ENCODE measurements at places on chromosomes 16 and 17.

GRCh38 chr17:41537990-41538389 is 9.9 kb upstream of the KRT19 start:
- no peak for DNase-seq

- no peak for DNase-seq
These were observed 72.1 kb upstream of the ARL4D start for GRCh38 chr17:43326490-43327275.

DNA sequence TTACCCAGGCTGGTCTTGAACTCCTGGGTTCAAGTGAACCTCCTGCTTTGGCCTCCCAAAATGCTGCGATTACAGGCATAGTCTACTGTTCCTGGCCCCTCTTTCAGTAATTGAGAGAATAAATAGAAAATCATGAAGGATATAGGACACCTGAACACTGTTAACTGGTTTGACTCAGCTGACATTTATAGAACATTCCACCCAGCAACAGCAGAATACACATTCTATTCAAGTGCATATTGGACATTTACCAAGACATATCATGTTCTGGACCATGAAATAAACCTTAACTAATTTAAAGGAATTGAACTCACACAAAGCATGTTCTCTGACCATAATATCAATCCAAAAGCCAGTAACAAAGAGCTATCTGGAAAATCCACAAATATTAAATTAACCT is 19.8 kb upstream of the BAIAP2 start:
- DNase-seq, result no peak

DNA sequence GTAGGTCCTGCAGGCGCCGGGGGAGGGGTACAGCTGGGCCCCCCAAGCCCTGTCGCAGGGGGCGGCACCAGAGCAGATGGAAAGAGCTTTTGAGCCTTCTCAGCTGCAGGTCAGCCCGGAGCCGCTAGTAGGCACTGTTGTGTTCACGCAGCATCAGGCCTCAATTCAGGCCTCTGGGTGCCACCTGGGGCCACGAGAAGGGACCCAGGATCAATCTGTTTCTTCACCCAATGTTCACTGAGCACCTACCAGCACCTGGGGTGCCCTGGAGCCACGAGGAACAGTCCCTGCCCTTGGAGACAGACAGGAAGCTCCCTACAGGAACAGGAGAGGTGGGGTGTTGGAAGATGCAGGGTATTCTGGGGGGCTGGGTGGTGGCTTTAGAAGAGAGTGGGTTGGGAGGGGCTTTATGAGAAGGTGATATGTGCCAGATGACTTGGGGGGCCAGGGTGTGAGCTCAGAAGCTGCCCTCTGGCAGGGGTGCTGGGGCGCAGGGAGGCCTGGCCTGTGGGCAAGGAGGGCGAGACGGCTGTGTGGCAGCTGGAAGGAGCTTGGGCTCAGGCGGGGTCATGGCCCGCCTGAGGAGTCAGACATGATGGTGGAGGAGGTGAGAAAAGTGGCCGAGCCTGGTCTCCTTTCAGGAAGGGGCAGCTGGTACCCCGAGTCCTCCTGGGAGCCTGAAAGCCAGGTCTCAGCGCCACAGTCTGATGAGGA is 121.9 kb upstream of the GSE1 start:
- no peak for DNase-seq

DNA sequence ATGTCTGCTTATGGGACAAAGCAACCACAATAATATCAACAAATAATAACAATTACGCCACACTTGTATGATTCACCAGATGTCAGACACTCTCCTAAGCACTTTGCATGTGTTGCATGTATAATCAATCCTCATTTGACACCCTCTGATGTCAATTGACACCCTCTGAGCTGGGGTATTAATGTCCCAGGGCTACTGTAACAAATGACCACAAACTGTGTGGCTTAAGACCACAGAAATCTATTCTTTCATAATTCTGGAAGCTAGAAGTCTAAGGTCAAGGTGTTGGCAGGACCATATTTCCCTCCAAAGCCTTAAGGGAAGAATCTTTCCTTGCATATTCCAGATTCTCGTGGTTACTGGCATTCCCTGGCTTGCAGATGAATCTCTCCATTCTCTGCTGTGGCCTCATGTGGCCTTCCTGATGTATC is 112.7 kb downstream of the NPIPB5 start:
- no peak for DNase-seq

DNA sequence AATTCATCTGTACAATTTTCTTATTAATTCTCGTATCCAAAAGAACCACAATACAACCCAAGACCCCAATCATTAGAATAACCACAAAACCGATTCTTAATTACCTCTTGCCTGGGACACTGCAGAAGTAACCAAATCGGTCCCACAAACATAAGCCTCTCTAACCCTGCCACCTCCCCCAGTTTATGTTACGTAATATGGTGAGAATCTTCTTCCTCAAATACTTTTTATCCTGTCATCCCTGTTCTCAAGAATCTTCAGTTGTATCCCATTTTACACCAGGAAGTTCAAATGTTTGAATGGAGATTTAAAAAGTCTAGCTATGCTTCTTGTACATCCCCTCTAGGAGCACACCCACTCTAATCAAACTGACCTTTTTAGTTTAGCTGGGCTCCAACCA is 269.3 kb upstream of the TBX2 start:
- no peak for DNase-seq

GRCh38 chr17:44360826-44361225 is 2.8 kb downstream of the FAM171A2 start:
- no peak for DNase-seq

DNA sequence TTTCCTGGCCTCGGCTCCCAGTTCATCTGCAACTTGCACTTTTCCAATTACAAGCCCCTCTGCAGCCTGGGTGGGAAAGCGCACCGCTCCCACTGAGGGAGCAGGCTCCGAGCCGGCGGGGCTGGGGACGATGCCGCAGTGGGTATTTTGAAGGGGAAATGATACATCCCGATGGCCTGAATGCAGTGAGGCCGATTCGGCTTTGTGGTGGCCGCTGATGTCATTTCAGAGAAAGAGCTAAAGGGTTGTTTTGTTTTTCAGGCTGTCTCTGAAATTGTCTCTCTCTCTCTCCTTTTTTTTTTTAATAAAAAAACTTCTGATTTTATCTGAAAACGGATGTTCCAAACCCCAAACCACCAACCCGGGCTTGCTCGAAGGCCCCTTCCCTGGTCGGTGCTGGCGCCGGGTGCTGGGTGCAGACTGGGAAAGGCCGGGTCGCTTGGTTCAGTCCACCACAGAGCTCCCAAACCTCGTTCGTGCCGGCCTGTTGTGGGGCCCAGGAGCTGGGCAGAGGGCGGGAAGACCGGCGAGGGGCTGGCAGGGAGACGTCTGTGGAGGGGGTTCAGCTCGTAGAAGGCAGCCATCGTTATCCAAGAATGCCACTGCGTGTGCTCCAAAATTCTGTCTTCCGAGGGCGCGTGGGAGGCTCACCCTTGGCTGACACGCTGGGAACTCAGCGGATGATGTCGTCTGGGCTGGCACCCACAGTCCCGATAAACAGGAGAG is 102.8 kb downstream of the FOXL1 start:
- DNase-seq, result no peak

DNA sequence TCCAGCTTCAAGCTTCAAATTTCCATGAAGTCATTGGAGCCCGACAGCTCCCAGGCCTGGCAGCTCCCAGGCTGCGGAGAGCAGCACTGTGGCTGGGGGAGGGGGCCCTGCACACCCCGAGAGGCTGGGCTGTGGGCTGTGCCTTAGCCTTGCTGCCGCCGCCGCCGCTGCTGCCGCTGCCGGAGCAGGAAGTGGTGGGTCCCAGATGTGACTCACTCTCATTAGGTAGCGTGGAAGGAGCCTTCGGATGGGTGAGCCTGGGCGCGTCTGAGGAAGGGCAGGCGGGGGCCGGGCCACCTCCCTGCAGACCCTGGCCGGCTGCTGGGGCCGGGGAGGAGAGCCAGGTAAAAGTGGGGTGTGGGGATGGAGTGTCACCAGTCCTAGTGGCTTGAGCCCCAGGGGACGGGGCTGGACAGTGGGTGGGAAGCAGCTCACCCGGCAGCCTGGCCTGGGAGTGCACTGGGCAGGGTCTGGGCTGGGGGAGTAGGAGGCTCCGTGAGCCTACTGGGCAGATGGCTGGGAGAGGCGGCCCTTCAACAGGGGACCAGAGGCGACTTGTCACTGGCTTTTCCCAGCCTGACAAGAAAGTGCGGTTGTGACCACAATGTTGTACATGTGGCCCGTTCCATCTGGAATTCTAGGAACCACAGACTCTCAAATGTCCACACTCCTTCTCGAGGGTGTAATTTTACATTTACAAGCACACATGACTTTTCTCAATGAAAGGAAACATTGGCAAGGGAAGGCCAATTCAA is at the start of gene ADCY7:
TSS of gene ADCY7 (plus strand) at position 215 of the 755 bp plus-strand sequence. CDS start 21,629 bp downstream, outside the sequence.
- DNase-seq, result peak; percentile 80

- DNase-seq, result no peak
These were observed 77.3 kb downstream of the ZDHHC7 start for GRCh38 chr16:84933774-84934631.

DNA sequence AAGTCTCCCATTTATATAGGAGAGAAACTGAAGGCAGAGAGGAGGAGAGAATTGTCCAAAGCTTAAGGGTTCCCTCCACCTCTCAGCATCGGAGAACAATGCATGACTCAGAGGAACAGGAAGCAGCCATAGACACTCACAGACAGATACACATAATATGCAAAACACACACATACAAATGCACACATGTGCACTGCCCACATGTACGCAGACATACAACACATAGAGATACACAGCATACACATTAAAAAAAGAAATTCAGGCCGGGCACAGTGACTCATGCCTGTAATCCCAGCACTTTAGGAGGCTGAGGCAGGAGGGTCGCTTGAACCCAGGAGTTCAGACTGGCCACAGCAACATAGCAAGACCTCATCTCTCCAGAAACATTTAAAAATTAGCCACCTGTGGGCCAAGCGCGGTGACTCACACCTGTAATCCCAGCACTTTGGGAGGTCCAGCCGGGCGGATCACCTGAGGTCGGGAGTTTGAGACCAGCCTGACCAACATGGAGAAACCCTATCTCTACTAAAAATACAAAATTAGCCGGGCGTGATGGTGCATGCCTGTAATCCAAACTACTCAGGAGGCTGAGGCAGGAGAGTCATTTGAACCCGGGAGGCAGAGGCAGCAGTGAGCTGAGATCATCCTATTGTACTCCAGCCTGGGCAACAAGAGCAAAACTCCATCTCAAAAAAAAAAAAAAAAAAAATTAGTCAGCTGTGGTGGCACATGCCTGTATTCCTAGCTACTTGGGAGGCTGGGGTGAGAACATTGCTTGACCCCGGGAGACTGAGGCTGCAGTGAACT is 11.3 kb downstream of the ERAL1 start:
- no peak for DNase-seq

GRCh38 chr17:5694551-5694950 is 110.2 kb upstream of the NLRP1 start:
- no peak for DNase-seq

DNA sequence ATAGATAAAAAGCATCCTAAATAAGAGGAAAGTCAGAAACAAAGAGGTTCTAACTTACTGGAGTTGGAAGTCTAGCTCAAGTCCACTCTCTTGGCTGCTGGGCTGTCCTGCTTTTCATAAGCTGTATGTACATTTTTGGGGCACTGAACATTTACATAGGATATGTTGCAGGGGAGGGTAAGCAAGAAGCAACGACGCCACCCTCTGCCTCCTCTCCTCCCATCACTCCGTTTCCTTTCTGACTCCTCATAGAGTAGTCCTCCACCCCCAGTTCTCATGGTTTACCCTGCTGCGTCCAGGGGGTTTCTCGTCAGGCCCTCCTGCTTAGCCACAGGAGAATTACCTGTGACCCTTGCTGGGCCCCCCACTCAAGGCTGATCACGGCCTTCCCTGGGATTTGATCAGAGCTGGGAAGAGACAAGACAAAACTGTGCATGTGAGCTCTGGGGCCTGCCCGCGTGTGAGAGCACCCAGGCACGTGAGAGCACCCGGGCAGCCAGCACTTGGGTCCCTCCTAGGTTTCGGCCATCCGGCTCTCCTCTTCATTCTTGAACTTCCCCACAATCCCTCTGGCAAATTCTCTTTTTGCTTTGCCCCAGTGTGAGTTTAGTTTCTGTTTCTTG is 37.1 kb downstream of the TMEM11 start:
- no peak for DNase-seq

GRCh38 chr17:35816723-35817122 is 7.4 kb downstream of the TAF15 start:
- no peak for DNase-seq

- DNase-seq, result no peak
These were observed 8.5 kb upstream of the ZC3H7A start for GRCh38 chr16:11805556-11805955.

DNA sequence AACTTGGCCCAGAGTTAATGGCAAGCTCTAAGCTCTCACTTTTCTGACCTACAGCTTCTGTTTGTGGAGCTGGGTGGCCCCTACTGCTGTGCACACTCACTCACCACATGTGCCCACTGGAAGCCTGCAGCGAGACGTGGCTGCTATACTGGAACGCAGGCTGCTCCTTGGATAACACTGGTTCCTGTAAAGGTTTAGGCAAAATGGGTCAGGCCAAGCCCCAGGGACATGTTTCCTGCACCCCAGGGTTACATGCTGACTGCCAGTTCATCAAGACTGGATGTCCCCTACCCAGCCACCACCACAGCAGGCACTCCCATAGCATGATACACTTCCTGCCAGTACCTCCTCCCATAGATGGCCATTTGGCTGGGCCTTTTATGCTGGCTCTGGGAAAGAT is 8.3 kb downstream of the POLDIP2 start:
- no peak for DNase-seq

DNA sequence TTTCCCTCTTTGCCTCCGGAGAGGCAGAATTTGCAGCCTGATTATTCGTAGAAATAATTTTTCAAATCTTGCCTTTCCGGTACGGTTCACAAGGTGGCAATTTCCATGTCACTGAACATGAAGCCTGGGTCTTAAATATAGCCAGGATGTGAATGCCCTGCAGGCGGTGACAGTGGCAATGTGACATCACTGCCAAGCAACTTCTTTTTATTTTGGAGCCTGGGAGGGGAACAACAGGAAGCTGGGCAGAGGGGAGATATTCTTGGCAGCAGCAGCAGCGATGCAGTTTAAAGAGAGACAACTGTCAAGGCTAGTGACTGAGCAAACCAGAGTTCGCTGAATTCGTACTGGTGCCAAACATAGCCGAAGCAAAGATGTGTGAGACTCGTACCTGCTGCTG is 171.1 kb downstream of the SNX29 start:
- DNase-seq, result no peak

GRCh38 chr17:58244963-58245362 is 6.6 kb downstream of the LPO start:
- DNase-seq, result no peak

DNA sequence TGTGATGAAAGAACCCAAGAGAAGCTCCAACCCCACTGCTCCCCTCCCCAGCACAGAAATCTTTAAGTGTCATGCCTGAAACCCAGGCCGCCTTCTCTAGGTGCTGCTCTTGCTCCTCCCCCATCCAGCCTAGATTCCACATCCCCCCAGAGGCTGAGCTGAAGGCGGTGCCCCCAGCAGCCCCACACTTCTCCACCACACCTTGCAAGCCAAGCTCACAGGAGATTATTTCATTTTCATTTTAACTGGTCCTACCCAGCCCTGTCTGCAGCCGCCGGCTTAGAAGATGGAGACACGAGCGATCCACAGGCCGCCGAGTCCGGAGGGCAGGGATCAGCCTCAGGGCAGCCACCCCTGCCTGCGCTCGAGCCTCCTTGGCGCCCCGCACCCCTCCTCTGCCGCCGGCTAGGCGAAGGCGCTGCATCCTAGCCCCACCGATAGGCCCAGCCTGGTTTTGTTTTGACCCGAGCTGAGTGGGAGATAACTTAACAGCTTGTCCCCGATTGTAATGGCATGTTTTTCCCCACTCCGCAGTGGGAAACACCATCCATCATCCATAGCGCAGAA is 125.3 kb downstream of the RBFOX3 start:
- no peak for DNase-seq

GRCh38 chr17:71753070-71753469 is 367.8 kb upstream of the SOX9 start:
- DNase-seq, result no peak
